ENCODE measurements at places on chromosomes 2 and 18.

DNA sequence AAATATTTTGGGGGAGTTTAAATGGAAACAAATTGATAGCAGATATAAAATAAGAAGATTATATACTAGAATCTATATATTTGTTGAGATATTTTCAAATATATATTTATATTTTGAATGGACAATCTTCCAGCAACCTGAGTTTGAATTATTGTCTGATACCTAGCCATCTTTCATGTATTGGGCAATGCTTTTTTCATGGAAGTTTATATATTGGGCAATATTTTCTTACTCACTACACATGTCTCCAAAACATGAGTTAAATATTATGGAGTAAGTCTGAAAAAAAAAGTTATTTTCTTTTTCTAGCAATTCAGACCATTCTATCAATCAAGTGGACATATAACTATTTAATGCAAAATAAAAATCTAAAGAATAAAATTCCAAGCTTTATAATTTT, 295.2 kb downstream of the NYAP2 start:
- DNase-seq, result no peak

DNA sequence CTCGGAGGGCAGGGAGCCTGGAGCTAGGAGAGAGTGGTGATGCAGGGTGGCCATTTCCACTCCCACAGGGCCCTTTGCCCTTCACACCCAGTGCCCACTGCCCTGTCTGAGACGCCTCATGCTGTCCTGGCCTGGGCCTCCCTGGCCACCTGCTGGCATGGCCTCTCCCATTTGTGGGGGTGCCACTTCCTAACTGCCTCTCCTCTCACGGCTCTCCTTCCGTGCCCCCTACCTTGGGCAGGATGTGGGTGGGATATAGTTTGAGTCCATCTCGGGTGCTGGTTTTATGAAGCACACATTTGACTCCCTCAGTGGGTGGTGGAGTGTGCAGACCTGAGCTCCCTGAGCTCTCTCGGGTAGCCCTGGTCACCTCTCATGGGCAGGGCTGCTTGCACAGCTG, 46.0 kb downstream of the DGKD start:
- DNase-seq, result no peak

- peak; percentile 22 for DNase-seq
These were observed 608 bp upstream of the VPS4B start for GRCh38 chr18:63422864-63423304.

GRCh38 chr2:16359961-16360360, 305.7 kb downstream of the CYRIA start:
- no peak for DNase-seq

DNA sequence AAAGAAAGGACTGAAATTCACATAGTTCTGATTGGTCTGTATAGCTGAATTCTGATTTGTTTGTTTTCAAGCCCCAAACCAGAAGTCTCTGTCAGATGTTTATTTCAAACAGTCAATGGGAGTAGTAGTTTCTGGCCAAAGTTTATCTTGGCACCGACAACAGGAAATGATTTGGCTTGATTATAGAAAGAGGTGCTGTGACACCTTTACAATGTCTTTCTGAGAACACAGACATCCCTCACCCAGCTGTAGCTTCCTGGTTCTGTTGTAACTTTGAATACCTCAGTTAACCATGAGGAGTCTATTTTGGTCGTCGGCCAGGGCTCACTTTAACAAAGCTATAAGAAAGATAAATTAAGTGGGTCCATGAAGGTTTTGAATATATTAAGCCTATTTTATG, 545.0 kb upstream of the ZNF804A start:
- DNase-seq, result no peak

- no peak for DNase-seq
These were observed 926 bp downstream of the SERPINB8 start for GRCh38 chr18:63970809-63971205.

DNA sequence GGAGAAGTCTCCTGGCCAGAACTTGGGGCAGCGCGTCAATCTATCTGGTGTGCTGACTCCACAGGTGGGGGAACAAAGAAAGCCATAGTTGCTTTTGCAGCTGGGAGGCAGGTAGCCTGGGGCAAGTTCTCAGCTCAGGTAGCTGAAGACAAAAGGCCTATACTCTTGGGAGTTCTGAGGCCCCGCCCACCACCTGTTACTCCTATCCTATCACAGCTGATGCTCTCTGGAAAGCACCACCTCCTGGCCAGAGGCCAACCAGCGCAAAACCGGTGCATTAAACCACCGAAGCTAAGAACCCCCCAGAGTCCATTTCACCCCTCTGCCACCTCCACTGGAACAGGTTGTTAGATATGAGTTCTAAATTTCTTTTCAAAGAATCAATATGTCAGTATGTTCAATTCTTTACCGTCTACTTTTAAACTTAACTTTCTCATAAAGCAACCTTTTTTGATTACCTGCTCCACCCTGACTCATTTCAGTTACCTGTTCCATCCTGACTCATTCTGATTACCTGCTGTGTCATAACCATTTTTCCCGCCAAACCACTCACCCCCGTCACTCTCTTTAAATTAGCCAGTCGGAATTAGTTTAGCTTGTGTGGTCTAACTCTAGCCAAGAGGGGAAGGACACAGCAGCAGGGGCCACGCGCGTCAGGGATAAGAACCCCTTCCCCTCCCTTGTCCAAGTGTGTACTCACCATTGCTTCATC, 43.4 kb downstream of the UPP2 start:
- DNase-seq, result no peak

Measured in stimulated activated CD4-positive, alpha-beta T cell treated with anti-CD3 and anti-CD28 coated beads, TNF-alpha, amount 100 ng/mL, for 48 hours (primary cell).